ENCODE measurements at places on chromosomes 6 and 20.

DNA sequence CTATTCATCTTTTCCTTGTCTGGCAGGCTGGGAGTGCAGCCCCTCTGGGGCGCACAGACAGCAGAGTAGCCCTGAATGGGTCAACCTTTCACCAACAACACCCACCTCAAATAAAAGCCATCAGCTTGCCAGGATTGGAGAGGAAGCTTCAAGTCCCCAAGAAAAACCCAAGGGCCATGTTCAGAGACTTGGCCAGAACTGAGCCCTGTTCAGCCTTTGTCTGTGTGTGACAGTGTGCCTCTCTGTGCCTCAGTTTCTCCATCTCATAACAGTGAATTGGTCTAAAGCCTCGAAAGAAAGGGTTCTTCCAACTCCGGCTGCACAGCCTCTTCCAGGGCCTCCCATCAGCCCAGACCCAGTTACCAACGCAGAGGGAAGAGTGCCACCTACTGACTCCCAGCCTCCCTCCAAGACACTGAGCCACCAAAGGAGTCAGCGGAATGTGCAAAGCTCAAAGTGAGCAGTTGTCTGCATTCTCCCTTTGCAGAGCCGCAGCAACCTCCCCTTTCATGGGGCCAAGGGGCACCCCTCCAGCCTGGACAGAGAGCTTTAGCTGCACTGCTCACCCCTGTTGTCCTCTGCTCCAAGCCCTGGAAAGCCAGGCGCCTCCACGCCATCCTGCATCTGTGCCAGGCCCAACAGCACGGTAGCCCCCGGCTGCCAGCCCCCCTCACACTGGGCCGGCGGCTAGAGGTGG lies 82.7 kb upstream of the TOP1 start:
- DNase-seq: peak; percentile 35

DNA sequence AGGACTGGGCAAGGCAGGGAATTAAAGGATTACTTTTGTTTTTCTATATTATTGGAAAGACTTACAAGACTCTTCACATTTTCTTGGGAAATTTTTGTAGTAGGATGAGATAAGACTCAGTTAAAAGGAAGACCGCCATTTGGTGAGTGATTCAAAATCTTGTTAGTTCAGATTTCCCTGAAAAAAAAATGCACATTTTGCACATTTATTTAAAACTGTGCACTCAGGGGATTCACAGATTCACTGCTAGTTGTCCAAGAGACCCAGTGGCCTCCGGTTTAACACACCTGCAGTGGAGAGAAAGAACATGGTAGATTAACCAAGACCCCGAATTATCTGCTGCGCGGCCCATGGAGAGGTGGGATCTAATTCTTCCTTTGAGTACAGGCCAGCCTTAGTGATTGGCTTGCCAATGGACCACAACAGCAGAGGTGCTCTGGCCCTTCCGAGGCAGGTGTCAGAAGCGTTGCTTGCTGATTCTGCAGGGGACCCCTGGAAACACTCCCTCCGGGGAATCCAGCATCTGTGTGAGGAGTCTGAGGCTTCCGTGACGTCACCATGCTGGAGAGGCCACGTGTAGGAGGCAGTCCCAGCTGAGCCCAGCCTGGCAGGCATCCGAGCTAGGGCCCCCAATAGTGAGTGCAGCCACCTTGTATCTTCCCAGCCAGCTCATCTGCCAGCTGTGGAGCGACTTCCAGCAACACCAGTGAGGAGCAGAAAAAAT lies 68.9 kb downstream of the ZNF217 start:
- DNase-seq: no peak

DNA sequence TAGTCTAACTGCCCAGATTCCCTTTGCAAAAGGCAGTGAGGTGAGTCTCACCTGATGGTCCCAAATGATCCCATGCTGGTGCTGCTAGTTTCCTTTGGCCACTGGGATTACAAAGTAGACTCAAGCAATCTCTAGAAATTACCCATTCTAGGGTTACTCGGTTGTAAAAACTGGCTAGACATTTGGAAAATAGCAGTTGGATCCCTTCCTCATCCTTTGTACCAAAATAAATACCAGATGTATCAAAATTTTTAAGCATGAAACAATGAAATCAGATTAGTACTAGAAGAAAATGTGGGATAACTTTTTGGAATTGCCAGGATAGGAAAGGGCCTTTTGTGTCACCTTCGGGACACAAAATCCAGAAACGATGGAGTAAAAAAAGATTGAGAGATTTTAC lies 112.9 kb upstream of the TOP1 start:
- no peak for DNase-seq

GRCh38 chr20:52785679-52786078 lies 186.5 kb upstream of the TSHZ2 start:
- no peak for DNase-seq

GRCh38 chr6:44761046-44761445 lies 373.5 kb downstream of the CDC5L start:
- DNase-seq: no peak

- DNase-seq: no peak
Observed at GRCh38 chr6:158688860-158689259, 39.0 kb downstream of the SYTL3 start.

DNA sequence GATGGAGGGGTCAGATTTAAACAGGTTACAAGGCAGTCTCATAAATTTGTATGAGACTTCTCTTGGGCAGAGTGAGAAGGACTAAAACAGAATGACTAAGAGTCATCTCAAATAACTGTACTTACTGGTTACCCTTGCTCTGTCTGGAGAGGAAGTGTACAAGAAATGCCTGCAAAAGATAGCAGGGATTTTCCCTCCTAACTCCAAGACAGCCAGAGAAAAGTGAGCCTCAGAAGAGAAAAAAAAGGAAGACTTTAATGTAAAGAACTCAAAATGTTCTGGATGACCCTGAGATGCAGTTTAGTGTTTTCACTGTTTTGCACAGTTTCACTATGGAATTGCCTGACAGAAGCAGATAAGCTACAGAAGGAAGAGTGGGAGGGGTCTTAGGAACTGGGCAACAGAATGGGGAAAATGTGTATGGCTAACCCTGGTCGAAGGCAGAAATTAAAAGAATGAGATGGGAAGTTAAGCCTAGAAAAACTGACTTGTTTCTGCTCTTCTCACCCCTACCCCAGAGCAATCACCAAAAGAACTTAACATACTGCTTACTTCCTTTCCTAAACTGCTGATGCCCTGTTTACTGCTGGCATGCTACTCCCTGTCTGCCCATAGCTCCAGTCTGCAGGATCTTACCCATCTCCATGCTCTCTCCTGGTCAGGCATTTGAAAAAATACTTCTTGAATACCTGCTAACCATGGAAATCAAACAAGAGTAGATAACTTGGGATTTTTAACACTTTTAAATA lies 98.1 kb upstream of the MARCKS start:
- peak; percentile 40 for DNase-seq

DNA sequence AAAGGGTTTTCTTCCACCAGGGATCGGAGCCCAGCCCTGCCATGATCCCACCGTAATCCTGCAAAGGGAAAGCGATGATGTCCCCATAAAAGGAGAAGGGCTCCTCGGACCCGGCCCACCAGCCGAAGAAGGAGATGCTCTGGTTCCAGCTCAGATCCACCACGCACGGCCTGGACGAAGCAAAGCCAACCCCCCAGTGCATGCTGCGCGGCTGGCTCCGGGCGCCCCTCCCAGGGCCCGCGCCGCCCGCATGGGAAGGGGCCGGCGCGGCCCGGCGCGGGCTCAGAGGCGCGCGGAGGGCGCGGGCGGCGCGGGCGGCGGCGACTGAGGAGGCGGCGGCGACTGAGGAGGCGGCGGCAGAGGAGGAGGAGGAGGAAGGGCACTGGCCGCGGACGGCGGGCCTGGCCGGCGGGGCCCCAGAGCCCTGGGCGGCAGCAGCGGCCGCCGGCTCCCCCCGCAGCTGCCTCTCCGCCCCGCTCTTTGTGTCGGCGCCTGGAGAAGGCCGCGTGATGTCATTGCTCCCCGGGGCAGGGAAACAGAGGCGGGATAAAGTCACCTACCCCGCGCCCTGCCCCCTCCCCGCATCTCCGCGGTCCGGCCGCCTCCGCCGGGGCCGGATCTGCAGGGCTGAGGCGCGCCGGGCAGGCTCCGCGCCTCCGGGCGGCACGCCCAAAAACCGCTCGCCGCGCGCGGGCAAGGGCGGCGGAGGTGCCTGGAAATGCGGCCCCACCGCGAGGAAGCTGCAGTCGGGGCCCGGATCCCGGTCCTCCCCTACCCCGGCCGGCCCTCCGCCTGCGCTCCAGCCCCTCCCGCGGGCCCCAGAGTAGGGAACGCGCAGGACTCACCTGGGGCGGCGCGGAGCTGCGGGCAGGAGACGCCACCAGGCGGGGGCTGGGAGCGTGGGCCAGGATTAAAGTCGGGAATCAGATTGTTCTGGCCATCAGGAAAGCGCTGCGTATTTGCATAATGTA lies at the start of gene FAXC:
TSS of gene FAXC (minus strand) at position 504 of the 971 bp plus-strand sequence. CDS start at position 202, 302 bp downstream.
- peak; percentile 64 for DNase-seq

DNA sequence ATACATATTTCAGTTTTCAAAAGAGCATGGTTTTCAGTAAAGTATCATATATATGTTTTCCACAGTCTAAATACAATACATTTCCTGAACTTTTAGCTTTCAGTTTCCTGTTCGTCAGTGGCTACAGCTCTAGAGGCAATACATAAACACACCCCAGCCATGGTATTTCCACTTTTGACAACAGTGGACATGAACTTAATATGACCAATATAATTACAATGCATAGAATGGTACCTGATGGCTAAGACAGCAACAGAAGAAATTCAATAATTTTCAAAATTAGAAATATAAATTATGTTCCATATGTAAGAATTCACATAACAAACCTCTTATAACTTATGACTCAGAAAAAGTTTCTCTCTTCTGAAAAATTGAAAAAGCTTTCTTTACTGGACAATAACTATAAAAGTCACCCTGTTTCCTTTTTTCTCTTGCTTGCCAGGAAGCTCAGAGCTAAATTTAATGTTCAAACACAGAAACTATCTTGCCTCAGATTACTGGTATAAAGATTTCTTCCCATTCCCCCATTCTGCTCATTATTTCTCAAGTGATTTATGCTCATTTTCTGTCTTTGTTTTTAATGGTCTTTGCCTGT lies 19.2 kb downstream of the FKBP5 start:
- no peak for DNase-seq

DNA sequence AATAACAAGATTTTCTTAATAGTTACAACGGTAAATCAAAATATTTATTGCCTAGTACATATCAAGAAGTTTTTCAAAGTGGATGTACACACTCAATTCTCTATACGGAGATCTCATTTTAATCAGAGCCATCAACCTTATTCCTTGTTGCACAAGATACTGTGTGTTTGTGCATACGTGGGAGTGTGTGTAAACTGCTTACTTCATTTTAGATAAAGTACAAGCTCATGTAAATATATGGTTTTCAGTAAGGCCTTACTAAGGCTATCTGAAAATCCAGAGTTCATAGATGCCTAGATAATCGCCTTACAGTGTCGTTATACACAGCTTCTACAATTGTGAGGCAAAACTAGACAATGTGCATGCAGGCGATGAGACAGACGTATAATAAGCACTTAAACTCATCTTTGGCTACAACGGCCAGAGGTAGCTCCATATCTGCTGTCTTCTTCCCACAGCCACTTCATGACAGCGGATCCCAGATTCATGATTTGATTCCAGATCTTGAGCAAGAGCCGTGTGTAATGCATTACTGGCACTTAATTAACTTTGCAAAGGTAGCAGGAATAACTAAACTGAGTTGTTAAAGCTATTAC lies 2.5 kb downstream of the PERP start:
- no peak for DNase-seq

DNA sequence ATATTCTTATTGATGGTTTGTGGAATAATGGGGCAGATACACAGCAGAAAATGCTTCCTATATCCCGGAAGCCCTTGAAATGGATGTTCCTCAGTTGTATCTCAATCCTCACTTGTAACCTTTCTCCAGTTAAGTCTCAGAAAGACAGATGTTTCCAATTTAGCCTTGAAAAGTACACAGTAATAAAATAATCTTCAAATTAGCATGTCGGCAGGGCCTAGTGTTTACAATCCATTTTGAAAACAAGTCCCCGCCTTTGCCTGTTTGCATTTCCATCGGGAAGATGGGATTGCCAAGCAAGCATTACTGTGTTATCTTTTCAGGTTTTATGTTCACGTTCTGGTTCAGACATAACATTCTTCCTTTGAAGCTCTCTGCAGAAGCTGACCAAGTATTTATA lies 41.5 kb downstream of the SNRNP48 start:
- no peak for DNase-seq

DNA sequence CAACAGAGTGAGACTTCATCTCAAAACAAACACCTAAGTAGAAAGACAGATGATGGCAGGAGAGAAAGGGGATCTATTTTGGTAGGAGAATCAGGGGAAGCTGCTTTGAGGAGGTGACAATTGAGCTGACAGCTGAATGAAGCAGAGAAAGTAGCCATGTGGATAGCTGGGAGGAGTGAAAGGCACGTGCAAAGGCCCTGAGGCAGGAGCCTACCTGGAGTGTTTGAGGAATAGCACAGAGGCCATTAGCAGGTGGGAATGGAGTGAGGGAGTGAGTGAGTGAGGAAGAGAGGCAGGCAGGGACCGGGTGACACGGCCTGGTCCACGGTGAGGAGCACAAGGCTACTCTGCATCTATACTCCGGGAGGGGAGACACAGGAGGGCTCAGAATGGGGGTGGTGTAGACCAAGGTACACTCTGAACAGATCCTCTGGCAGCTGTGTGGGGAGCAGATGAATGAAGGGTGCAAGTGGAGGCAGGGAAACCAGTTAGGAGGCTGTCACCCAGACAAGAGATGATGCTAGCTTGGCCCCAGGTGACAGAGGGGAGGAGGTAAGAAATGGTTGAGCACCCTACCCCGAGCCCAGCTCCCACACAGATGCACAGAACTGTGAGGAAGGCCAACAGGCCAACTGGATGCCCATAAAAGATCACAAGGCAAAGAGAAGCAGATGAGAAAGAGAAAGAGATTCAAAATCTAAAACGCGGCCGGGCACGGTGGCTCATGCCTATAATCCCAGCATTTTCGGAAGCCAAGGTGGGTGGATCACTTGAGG lies 43.6 kb downstream of the NFATC2 start:
- no peak for DNase-seq

GRCh38 chr20:25072226-25072811 lies 9.6 kb downstream of the VSX1 start:
- DNase-seq: peak; percentile 39

DNA sequence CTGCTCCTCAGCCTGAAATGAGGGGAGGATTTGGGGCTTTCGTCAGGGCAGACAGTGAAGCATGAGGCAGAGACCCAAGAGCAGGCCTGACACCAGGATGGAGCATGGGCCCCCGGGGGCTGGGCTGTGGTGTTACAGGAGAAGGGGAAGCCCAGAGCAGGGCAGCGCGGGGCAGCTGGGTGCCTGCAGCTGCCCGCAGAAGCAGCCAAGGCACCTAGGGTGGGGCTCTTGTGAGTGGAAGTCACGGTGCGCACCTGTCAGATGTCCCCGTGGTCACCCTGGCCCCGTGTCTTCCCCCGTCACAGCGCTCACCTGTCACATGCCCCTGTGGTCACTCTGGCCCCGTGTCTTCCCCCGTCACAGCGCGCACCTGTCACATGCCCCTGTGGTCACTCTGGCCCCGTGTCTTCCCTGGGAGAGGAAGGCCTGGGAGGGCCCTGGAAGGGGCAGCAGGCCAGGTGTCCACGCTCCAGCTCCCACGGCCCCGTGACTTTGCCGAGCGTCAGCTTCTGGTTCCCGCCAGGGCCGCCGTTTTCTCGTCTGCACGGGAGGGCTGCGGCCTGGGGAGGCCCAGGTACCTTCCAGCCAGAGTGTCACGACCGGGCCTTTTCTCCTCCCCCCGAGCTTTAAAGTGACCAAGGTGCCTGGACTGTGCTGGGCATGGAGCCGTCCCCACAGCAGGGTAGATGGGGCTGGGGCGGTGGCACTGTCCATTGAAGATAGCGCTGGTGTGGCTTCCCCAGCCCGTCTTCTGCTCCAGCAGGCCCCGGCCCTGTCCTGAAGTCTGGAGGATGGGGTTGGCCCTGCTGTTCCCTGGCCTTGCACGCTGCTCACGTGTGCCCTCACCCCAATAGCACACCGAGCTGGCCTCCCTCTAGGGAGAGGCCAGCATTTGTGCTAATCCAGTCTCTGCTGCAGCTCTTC lies 9.4 kb downstream of the ARFGAP1 start:
- no peak for DNase-seq
